ENCODE measurements at places on chromosomes 2 and 18.

- no peak for DNase-seq
These were observed 473.9 kb downstream of the BCL11A start for GRCh38 chr2:60079562-60079961.

DNA sequence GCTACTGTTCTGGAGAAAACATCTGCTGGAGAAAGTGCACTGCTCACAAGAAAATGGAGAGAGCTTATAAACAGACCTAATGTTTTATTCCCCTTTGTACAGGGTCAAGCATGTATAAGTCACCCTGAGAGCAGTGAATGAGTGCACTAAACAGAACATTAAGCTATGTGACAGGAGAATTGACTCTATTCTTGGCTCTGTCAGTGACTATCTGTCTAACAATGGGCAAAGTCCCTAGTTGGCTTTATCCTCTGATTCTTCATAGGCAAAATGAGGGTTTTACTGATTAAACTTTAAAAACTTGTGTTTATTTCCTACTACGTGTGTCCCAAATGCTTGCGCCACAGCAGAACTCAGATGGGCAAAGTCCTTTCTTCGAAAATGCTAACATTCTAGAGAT lies 655.1 kb upstream of the SLC39A10 start:
- no peak for DNase-seq

- DNase-seq: no peak
These were observed 65.0 kb downstream of the NOL4 start for GRCh38 chr18:34159691-34160185.

GRCh38 chr2:122251158-122251557 lies 495.7 kb downstream of the TSN start:
- DNase-seq: no peak

DNA sequence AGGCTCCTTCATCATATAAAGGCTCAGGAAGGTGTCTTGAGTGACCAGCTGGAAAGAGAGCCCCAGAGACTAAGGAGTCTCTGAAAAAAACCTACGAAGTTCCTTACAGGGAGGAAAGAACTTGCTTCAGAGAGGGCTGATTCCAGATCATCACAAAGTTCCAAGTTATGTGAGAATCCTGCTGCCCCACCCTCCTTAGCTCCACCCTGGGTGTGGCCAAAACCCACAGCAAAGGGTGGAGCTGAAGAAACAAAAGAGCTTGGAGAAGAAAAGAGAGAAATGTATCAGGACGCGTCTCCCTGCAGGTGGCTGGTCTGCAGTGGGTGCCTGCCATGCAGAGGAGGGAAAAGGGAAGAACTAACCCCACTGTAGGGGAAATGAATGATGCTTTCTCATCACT lies 32.8 kb upstream of the ZNF396 start:
- no peak for DNase-seq

GRCh38 chr2:201425952-201426351 lies 25.3 kb downstream of the TRAK2 start:
- no peak for DNase-seq

- no peak for DNase-seq
These were observed 15.3 kb downstream of the NPC1 start for GRCh38 chr18:23570912-23571504.

GRCh38 chr2:101274142-101274541 lies 21.5 kb downstream of the CNOT11 start:
- DNase-seq: no peak

GRCh38 chr18:74243127-74243526 lies 48.6 kb downstream of the CYB5A start:
- DNase-seq: no peak

- peak; percentile 13 for DNase-seq
These were observed 214.8 kb upstream of the HNRNPA3 start for GRCh38 chr2:176997792-176998169.

DNA sequence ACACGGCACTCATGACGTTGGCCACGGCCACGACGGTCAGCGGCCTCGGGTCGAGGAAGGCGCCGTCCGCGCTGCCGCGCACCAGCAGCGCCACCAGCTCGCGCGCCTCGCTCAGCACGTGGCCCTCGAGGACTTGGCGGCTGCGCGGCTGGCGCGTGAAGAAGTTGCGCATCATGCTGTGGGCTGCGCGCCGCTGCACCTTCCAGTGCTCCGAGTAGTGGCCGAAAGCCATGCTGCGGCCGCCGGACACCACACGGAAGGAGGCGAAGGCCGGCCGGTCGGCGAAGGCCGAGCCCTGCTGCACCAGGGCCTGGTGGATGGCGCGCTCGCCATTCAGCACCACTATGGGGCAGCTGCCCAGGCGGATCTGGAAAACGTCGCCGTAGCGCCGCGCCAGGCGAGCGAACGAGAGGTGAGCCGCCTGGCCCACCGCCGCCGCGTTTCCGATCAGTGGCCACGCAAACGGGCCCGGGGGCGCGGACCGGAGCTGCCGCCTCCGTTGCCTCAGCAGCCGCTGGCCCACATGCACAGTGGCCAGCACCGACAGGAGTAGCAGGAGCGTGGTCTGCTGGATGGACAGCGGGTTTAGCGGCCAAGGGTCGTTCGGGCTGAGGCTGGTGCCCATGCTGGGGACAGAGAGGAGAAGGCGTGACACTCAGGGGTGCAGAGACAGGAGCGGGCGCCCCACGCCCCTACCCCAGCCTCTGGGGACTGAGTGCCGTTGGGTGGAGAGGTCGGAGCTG lies 1.0 kb downstream of the CYP1B1 start:
- DNase-seq: peak; percentile 16

DNA sequence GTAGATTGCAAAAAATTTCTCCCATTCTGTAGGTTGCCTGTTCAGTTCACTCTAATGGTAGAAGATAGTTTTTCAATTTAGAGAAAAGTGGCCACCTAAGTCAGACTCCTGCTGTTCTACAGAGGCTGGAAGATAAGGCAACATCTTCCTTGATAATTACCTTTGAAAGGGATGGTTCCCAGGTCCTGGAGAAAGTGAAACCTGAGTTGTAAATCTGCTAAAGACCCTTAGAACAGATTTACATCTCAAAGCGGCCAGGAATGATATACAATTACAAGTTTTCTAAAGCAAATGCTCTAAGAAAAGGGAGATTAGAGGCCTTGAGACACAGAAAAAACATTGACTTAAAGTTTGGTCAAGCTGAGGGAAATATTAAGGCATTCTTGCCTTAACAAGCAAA lies 1350.2 kb upstream of the FAM98A start:
- no peak for DNase-seq

DNA sequence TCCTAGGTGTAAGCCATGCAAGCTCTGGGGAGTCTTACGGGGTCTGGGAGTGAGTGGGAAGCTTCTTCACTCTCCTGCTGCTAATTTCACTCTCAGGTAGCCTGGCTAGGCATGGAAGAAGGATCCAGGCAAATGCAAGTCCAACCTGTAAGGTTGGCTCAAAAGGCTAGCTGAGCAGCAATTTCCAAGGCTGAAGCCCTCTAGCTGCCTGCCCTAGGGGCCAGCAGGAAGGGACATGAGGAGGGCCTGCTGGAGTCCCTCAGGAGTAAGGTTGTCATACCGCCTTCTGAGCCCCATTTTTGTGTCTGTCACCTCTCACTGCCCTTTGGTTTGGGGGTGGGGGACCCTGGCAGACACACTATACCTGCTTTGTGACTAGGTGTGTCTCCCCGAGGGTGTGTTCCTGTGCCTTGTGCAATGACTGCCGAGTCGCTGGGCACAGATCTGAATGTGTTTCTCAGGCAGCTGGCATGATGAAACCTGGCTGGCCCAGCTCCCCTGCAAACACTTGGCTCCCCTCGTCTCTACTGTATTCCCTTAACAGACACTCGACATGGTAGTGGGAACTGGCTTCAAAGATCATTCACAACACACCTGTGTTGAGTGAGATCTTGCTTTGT lies 123.9 kb upstream of the FAM136A start:
- no peak for DNase-seq

- DNase-seq: no peak
These were observed 63.5 kb upstream of the RAPGEF4 start for GRCh38 chr2:172672114-172672513.

DNA sequence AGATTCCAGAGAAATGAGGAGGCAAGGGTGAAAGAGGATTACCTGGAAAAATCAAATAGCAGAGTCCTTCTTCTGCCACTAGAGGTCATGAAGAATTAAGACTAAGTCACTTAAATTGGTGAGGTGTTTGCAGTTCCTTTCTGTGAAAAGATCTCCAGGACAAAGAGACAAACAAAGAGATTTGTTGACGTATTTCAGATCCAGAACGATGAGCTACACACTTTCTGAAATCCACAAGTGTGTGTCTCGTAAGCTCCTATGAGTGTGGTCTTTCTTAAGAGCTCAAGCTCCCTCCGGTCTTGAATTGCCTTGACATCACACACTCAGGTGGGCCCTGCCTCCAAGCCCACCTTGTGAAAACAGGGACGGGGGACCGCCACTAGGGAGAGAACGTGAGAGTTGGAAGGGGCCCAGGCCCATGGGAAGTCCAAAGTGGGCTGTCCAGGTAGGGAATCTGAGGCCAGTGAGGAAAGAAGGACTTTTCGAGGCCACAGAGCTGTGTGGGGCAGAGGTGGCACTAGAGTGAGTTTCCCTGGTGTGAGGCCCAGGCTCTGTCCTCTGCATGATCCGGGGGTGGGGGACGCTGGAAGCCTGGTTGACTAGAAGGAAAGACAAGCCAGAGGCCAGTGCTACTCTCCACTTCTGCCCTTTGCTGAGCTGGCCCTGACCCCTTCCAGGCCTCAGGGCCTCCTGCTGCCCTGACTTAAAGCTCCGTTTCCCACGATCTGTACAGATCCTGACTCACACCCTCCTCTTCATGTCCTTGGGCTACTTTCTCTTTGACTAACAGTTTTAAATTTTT lies 168.1 kb upstream of the NCK2 start:
- no peak for DNase-seq

DNA sequence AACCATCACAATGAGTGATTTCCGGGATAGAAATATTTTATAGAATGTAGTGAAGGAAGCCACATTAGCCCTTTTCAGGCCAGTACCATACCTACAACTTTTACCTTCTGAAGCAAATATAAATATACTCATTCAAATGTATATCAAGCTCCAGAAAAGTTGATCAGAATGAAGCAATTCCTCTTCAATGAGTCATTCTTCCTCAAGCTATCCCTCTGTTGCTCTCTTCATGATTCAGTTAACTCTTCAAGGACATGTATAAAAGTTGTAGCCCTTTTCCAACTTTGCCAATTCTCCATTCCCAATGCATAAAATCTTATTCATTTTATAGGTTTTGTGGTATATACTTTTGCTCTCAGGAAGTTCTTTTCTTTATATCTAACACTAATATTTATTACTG lies 242.1 kb upstream of the RGPD4 start:
- no peak for DNase-seq

GRCh38 chr2:236718207-236718992 lies 148.8 kb downstream of the ACKR3 start:
- DNase-seq: no peak

GRCh38 chr2:28269019-28269784 lies 123.5 kb upstream of the FOSL2 start:
- DNase-seq: no peak

GRCh38 chr2:147558620-147559019 lies 286.2 kb upstream of the ACVR2A start:
- DNase-seq: no peak

DNA sequence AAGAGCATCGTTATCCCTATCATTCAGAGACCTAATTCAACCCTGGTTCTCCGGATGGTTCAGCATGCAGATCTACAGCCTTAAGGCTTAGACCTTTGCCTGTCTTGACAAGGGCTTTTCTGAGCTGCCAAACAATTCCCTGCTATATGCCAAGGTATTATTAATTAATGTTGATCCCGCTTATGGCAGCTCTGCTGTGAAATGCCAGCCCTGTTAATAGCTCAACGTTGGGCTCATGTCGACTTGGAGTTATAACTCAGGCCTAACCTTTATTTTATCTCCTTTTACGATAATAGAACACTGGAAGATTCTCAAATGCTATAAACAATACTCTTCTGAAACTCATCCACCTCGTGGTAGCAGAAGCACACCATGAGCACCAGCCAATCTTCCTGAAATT lies 188.6 kb downstream of the TMEM247 start:
- DNase-seq: no peak

GRCh38 chr2:231634412-231634811 lies 41.7 kb downstream of the TEX44 start:
- no peak for DNase-seq

- DNase-seq: no peak
These were observed 28.9 kb upstream of the C2orf15 start for GRCh38 chr2:99112617-99113016.

GRCh38 chr2:27211241-27211942 lies 449 bp upstream of the ATRAID start:
- DNase-seq: no peak

DNA sequence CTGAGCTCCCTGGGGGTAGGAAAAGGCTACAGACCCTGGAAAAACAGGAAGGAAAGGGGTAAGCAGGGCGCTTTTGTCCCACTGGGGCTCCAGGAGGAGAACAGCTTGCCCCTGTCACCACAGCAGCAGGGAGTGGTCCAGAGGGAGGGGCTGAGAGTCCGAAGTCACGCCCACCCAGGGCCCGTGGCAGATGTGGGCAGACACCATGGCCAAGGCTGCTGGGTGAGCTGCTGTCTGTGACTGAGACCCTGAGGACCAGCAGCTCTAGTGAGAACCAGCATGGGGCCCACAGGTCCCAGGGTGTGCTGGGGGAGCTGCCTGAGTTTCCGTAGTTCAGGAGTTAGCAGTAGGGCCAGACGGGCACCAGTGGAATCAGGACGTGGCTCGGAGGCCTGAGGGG lies 162.0 kb downstream of the SPP2 start:
- DNase-seq: no peak

GRCh38 chr18:59788791-59789106 lies 91.5 kb upstream of the CCBE1 start:
- DNase-seq: no peak

DNA sequence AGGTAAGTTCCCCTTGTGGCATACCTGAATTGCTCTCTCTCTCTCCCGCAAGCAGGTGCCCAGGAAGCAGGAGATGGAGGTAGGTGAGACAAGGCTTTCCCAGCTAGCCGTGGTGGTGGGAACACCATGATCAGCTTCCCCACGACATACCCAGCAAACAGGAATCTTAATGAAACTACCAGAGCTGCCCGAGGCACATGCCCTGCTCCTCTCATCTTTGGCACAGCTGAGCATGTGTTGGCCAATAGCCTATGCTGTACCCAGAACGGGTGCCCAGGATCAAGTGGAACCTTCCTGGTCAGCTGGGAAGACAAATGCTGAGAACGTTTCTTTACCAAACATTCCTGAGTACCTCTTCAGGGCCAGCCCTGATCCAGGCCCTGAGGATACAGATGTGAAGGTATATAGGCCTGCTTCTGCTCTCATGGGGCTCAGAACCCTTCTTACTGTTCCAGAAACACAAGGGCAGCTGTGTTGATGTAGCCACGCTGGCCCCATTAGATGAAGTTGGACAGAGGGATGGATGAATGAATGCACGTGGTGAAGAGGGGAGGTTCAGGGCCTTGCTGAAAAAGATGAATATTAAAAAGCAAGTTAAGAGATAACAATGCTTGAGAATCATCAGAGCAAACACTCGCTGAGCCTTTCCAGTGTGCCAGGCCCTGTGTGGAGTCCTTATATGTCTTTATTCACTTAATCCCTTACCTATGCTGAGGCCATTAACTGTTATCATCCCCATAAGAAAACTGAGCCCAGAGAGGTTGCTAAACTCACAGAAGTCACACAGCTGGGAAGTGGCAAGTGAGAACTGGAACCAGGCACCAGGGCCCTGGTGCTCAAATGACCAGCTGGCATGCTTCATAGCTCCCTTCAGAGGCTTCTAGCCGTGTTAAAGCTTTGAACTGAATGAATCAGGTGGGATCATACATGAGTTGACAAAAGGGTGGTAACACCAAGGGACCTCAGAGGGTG lies 68.8 kb upstream of the TMEM247 start:
- DNase-seq: no peak

- peak; percentile 57 for DNase-seq
These were observed 11.8 kb downstream of the ARHGAP15 start for GRCh38 chr2:143140864-143141661.

GRCh38 chr2:130963849-130964793 lies 127.4 kb downstream of the ARHGEF4 start:
- DNase-seq: peak; percentile 13

All from GM06990 (cell line).